IPS DF 19.7 (cell line): ENCODE measurements at places on chromosomes 1 and 21.

DNA sequence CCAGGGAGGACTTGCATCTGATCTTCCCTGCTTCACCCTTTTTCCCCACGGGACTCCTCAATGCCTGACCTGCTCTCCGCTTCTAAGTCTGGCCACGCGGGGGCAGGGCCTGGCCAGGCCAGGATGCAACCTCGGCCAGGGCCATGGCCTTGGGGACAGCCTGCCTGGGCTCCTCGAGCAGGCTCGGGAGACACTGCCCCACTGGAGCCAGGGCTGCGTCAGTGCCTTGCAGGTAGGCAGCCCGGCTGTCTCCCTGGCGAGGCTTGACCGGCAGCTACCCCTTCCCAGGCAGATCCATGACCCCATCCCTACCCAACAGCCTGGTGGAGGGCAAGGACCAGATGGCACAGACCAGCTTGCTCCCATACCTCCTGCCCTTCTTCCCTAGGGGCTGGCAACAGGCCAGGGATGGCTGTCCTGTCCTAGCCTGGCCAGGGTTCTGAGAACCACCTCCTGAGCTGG lies 2.7 kb upstream of the PRDM16 start:
- no peak for DNase-seq

GRCh38 chr1:170885551-170885950 lies 49.8 kb upstream of the MROH9 start:
- no peak for DNase-seq

DNA sequence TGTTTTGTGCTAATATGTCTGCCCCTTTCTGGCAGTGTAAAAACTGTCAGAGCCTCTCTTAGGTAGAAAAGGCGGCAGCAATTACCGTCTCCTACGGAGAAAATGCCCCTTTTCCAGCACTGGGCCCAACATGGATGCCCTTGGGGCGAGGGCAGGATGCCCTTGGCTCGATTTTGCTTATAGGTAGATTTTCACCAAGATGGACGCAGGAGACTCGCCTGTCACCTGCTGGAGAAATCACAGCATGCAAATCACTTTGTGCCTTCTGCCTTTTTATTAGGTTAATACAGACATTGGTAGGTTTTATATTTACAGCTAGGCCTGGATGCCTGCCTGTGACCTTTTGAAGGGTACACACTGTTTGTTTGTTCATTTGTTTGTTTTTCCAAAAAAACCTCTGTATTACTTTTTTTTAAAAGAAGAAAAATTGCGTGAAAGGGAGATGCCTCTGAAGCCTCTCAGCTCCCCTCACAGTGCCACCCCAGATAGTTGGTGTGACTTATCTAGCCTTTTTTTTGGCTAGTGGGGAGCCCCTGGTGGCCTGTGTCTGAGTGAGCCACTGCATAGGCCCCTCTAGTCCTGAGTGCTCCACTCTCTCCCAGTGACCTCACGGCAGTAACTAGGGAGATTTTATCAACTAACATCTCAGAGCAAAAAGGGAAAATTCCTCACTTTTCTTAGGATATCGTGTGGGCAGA lies 2.5 kb downstream of the ATP1B1 start:
- DNase-seq: no peak

DNA sequence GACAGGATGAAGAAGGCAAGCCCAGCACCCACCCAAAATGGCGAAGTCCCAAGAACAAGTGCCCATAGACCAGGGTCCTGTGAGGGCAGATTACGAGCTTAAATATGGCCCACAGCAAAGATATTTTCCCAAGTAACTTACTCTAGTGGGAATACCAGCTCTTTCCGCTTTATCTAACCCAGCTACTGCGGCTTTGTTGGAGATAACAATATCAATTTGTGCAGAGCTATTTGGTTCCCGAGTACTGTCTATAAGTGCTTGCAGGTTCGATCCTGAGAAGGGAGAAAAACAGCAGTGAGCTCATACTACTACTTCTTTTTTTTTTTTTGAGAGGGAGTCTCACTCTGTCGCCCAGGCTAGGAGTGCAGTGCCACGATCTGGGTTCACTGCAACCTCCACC lies 14.3 kb upstream of the DNAJC28 start:
- no peak for DNase-seq

DNA sequence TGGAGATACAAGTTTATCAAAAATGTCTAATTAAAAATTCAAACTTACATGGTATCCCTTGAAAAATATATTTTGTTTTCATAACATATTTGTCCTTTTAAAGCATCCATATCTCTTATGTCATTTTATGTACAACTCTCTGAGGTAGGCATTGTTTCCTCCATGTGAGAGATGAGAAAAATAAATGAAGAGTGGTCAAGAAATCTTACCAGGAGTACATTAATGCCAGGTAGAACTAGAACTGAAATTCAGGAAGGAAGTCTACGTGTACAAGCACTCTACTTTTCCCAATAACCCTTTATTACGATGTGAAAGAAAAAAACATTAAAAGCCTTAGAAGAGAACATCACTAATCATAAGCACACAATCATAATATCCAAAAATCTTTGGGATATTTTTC lies 5.6 kb downstream of the BRINP3 start:
- no peak for DNase-seq

- DNase-seq: no peak
These were observed 898.4 kb downstream of the KCNT2 start for GRCh38 chr1:195709821-195710220.

GRCh38 chr1:58346036-58346355 lies 200.5 kb downstream of the OMA1 start:
- DNase-seq: no peak

DNA sequence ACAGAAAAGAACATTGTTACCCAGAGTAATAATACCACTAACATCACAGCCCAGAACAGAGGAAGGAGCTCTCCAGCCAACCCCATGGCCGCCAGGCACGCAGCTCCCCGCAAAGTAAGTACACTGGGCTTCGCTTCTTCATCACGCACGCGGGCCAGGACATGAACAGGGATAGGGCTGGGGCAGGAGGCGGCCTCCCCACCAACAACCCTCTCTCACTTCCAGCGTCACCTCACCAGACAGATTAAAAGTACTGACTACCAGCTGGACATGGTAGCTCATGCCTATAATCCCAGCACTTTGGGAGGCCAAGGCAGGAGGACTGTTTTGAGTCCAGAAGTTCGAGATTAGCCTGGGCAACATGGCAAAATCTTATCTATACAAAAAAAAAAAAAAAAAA lies 78.3 kb downstream of the NPHP4 start:
- no peak for DNase-seq

GRCh38 chr1:246932366-246932700 lies 585 bp upstream of the AHCTF1 start:
- no peak for DNase-seq

- no peak for DNase-seq
These were observed 96.6 kb upstream of the VANGL1 start for GRCh38 chr1:115545096-115545720.

GRCh38 chr1:98677288-98677687 lies 15.8 kb downstream of the SNX7 start:
- no peak for DNase-seq

DNA sequence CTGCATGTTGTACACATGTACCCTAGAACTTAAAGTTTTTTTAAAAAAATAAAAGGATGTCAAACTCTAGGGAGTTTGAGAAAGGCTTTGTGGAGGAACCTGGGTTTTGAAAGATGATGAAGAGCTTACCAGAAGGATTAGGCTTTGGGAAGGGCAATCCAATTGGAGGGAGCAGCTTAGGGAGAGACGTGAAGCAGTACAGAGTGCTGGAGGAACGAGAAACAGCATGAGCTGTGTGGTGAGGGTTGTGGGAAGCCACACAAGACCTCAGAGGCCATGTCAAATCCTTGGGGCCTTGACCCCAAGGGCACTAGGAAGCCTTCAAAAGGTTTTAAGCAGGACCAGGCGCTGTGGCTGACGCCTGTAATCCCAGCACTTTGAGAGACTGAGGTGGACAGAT lies 8.4 kb upstream of the KPNA6 start:
- no peak for DNase-seq

DNA sequence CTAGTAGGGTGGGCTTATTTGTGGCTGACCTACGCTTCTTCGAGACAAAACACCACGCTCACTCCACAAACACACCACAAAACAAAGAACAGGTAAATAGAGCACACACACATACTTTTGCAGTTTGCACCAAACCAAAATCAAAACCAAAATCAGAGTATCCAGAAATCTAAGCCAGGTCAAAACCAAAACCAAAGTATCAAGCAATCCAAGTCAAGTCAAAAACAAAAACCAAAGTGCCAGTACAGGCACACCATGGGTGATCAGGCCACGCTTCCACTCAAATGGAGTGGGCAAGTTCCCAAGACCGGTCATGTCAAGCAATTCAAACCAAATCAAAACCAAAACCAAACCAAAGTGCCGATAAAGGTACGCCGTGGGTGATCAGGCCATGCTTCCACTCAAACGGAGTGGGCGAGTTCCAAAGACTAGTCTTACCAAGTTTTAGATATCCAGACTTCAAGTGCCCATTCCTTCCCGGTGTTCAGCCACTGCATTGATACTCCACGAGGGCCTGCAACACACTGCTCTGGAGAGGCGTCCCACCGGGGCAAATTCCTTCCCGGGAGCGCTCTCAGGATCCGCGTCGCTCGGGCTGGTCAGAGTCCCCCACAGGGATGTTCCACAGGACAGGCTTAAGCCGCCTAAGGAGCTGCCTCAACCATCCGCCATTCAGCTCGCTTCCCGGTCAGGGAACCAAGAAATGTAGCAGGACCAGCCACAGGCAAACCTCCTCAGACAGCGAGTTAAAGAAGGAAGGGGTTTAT lies 169.1 kb downstream of the CDC7 start:
- DNase-seq: no peak

DNA sequence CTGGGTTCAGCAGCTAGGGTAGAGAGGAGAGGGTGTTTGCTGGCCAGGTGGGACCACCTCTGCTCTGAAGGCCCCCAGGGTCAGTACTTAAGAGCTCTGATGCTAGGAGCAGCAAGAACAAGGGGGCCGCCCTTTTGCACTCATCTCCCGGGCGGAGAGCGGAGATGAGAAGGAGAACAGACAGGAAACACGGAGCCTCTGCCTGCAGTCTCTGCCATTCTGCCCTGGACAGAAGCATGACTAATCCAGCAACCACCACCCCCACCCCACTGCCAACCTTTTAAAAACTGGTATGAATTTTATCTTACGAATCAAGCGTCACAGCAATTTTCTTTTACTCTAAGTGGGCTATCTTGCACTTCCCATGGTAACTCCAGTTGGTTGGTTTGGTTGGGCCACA lies 34.5 kb downstream of the PARP1 start:
- no peak for DNase-seq

- no peak for DNase-seq
These were observed 94.1 kb downstream of the SIK1 start for GRCh38 chr21:43332861-43333297.

- no peak for DNase-seq
These were observed 5.8 kb upstream of the KANK4 start for GRCh38 chr1:62325081-62325480.

DNA sequence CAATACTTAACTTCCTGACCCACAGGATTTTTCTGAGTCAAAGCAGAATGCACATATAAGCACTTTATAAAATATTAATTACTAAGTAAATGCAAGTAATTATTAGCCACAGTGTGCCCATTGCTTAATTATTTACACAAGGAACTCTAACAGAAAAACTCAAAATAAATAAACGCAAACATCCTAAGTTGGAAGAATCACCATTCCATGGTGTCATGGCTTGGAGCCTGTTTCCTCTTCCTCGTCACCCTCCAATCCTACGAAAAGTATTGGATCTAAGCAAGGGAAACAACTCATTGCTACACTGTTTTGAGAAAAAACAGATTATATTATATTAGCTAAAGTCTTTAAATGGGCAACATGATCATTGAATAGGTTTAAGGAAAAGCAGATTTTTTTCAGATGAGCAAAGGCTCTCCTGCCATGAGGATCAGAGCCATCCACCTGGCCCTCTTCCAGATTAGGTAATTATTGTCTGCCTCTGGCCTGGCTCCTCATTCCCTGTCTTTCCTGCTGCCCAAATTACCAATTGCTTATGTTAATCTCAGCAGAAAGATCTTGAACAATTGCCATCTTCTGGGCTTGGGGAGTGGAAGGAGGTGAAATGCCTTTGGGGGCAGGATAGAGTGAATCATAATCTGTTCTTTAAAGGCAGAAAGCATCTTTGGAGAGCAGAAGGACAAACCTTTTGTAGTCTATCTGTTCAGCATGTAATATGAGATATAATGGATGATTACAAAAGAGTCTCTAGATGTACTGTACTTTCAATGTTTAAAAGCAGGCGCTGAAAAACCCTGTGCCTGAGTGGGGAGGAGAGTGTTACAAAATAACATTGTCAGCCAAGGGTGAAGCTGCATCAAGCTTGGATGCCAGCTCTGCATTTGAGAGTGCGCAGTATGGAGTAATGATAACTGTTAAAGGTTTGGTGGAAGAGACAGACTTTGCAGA lies 121.2 kb downstream of the DUSP10 start:
- DNase-seq: no peak

DNA sequence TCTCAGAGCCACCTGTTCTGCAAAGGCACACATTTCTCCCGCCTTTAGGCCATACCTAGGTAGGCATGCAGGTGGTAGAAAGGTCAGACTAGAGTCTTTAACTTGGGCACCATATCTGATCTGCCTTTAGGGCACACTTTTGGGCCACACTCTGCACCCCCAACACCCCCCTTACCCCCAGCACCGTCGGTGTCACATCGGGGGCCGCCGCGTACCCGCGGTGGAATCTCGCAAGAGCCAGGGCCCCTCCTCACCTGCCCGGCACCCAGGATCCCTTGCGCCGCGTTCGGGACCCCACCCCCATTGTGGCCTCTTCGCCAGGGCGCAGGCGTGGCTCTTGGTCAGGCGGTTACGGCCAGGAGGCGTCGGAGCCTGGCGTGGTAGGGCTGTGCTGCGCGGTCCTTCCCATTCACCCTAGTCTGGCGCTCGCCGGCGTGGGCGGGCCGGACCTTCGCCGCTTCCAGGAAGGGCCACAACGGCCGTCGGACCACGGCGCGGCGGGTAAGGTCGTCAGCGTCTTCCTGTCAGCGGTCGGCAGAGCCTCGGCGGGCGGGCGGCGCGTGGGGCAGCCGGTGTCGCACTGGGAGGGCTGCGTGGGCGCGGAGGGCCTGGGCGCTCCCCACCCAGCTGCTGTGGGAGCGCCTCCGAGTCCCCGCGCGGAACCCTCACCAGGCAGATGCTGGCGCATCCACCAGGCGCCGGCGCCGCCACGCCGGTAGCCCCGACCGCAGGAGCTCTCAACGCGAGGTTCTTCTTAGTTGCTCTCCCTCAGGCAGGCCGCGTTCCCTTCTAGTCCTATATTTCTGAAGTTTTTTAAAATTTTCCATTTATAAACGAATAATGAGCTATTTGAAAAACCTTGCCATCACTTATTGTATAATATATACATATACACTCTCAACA lies at the start of gene DNAH14:
Gene DNAH14 (plus strand): TSS at position 341 of the 903 bp plus-strand sequence. CDS start 23,028 bp downstream, outside the sequence.
- peak; percentile 63 for DNase-seq

DNA sequence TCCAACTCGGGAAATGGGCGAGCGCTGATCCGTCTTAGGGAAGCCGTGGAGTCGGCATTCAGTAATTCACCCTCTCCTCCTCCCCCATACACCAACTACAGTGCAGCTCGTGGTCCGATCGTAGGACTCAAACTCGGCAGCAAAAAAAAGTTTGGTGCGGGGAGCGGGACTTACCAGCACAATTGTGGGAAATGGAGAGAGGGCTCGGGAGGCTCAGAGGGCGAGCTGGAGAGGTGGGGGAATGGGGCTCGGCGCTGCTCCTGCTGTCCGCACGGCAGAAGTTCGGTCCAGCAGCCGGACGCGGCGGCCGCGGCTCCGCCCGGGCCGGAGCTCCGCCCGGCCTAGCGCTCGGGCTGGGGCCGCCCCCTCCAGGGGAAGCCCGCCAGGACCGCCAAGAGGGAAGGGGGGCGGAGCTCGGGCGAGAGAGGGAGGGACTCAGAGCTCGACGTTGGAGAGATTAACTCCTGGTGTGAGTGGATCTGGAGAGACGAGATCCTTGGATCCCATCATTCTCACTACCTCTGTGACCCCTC lies 676 bp upstream of the PIAS3 start:
- DNase-seq: no peak
